ENCODE measurements at places on chromosomes 6 and 20. TPM values are rescaled to one million over a fixed set of nuclear protein-coding genes. Genes with fewer than 3 reads are reported as not detected.

GRCh38 chr6:41756354-41756753 is 9.2 kb upstream of the PGC start:
- H3K27ac ChIP-seq = no peak overlapping the region
- no peak overlapping the region for H3K4me3 ChIP-seq
- no peaks in the 10 kb centered on the region for H3K36me3 ChIP-seq
- no peaks in the 10 kb centered on the region for H3K27me3 ChIP-seq
- H3K4me1 ChIP-seq = no peaks in the 10 kb centered on the region

DNA sequence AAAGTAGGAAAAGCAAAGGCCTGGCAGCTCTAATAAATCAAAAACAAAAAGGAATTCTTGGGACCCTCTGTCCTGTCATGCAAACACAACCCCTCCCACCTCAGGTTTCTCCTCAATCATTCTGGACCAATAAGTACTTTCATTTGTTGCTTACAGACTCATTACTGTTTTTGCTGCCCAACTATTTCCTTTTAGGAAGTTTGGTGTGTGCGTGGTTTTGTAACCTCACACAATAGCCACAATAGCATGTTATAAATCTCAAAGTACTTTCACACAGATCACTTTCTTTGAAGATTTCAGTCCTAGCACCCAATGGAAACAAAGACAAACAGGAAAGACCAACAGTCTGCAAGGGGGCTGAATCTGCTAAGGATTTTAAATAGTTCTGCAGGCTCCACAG is 4.5 kb downstream of the MRPL14 start:
- no peak overlapping the region for H3K4me3 ChIP-seq
- no peak for DNase-seq
- peak overlapping the region; percentile 15 for H3K27ac ChIP-seq
- H3K4me1 ChIP-seq = peaks cover 75% of the 10 kb centered on the region

GRCh38 chr6:150420428-150420827 is 51.6 kb downstream of the IYD start:
- no peaks in the 10 kb centered on the region for H3K27me3 ChIP-seq
- no peaks in the 10 kb centered on the region for H3K36me3 ChIP-seq
- no peak overlapping the region for H3K4me3 ChIP-seq
- DNase-seq = no peak

DNA sequence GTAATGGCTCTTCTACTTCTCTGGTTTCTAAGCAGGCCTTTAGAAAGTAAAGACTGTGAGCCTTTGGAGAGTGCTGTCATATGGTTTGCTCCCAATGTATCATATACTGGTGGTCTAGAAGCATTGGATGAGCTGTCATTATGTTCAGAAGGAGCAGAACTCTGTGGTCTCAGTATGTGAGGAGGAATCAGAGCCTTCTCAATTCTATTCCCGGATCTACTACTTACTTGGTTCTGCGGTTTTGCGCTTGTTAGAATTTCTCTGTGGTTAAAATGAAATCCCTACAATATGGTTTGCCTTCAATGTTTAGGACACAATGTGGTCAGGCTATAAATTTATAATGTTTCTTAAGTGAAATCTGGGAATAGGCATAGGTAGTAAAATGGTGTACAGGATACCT is 64.6 kb downstream of the RWDD2A start:
- no peak overlapping the region for H3K4me3 ChIP-seq
- H3K36me3 ChIP-seq = no peaks in the 10 kb centered on the region
- no peaks in the 10 kb centered on the region for H3K4me1 ChIP-seq
- H3K27ac ChIP-seq = no peak overlapping the region
- H3K27me3 ChIP-seq = no peaks in the 10 kb centered on the region

DNA sequence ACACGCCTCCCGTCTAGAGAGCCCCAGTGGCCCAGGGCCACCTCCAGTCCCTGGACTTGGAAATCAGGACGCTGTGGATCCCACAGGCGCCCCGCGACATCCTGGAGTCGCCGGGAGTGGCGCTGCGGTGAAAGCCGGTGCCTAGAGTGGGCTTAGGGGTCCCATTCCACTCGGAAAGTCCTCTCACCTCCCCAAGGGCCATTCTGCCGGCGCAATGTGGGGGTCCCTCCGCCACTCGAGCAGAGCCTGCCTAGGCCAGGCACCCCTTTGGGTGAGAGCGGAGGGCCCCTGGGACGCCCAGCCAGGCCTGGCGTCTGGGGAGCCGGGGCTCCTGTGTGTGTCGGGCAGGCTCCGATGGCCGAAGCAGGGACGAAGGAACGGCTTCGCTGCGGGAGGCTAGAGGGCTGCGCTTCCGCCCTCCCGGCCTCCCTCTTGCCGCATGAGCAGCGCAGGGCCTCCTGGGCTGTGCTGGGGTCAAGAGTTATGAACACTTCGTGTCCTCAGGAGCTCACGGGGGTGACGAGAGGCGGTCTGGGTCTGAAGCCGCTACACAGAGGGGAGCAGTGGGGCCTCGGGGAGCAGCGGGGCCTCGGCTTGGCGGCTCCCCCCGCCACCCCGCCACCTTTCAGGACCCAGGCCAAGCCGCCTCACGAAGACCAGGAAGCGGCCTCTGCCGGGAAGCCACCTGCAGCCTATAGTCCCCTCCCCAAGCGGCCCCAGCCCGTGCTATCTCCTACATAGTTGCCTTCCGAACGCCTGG is 13.6 kb downstream of the POU3F2 start:
- H3K36me3 ChIP-seq = no peaks in the 10 kb centered on the region
- H3K27ac ChIP-seq = no peak overlapping the region
- peaks cover 15% of the 10 kb centered on the region for H3K4me1 ChIP-seq
- peak overlapping the region; percentile 51 for H3K4me3 ChIP-seq
- DNase-seq = peak; percentile 79

GRCh38 chr6:11230158-11231107 is 2.0 kb downstream of the NEDD9 start:
- peak overlapping the region; percentile 55 for H3K4me3 ChIP-seq
- H3K36me3 ChIP-seq = peaks cover 7% of the 10 kb centered on the region
- no peak for DNase-seq
- no peaks in the 10 kb centered on the region for H3K27me3 ChIP-seq
- peaks cover 96% of the 10 kb centered on the region for H3K4me1 ChIP-seq

- peaks cover 24% of the 10 kb centered on the region for H3K4me1 ChIP-seq
- peak; percentile 83 for DNase-seq
- no peak overlapping the region for H3K4me3 ChIP-seq
- no peaks in the 10 kb centered on the region for H3K36me3 ChIP-seq
- peaks cover 20% of the 10 kb centered on the region for H3K27me3 ChIP-seq
- H3K27ac ChIP-seq = no peak overlapping the region
Measured at GRCh38 chr20:62704341-62704948, 4.2 kb upstream of the NTSR1 start.

DNA sequence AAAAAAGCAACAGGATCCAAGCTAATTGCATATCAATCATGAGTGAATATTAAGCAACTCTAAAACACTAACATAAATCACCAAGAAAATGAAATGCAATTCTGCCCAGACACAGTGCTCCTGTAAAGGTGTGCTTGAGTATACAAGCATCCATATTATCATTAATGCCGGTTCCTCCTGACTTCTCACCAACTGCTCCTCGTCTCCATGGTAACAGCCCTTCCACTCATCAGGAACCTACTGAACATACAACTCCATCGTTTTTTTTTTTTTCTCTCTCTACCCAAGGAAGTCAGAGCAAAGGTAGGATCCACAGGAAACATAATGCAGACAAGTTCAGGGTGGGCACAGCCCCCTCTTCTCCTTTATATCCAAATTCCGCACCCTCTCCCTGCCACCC is 12.4 kb downstream of the GABBR1 start:
- H3K4me1 ChIP-seq = peaks cover 22% of the 10 kb centered on the region
- H3K36me3 ChIP-seq = peaks cover 78% of the 10 kb centered on the region
- DNase-seq = no peak

DNA sequence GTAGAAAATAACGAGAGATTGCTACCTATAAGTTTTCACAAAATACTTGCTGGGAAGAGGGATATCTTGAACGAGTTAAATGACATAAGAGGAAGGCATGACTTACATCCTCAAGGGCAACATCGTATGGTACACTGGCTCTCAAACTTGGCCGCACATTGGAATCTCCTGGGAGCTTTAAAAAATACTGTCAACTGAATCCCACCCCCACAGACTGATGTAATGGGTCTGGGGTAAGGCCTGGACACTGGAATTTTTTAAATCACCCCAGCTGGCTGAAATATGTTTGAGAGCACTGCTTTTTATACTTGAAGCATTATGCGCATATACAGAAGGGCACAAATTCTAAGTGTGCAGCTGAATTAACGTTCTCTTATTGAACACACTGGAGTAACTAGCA is 8.0 kb upstream of the TSHZ2 start:
- H3K27ac ChIP-seq = no peak overlapping the region
- H3K27me3 ChIP-seq = no peaks in the 10 kb centered on the region
- H3K36me3 ChIP-seq = no peaks in the 10 kb centered on the region
- no peak for DNase-seq

- peaks cover 55% of the 10 kb centered on the region for H3K4me1 ChIP-seq
- no peak overlapping the region for H3K27ac ChIP-seq
- no peaks in the 10 kb centered on the region for H3K36me3 ChIP-seq
- H3K27me3 ChIP-seq = no peaks in the 10 kb centered on the region
- H3K4me3 ChIP-seq = no peak overlapping the region
Measured at GRCh38 chr6:139364302-139364981, 10.0 kb downstream of the CITED2 start.

- H3K27me3 ChIP-seq = no peaks in the 10 kb centered on the region
- no peaks in the 10 kb centered on the region for H3K4me1 ChIP-seq
- DNase-seq = no peak
- H3K27ac ChIP-seq = no peak overlapping the region
- H3K36me3 ChIP-seq = no peaks in the 10 kb centered on the region
Measured at GRCh38 chr6:104559435-104560202, 300.1 kb downstream of the HACE1 start.

GRCh38 chr20:25686081-25687067 is 10.3 kb downstream of the ZNF337 start:
- H3K27me3 ChIP-seq = no peaks in the 10 kb centered on the region
- no peak overlapping the region for H3K27ac ChIP-seq
- H3K4me3 ChIP-seq = no peak overlapping the region
- peak; percentile 64 for DNase-seq
- peaks cover 15% of the 10 kb centered on the region for H3K36me3 ChIP-seq

DNA sequence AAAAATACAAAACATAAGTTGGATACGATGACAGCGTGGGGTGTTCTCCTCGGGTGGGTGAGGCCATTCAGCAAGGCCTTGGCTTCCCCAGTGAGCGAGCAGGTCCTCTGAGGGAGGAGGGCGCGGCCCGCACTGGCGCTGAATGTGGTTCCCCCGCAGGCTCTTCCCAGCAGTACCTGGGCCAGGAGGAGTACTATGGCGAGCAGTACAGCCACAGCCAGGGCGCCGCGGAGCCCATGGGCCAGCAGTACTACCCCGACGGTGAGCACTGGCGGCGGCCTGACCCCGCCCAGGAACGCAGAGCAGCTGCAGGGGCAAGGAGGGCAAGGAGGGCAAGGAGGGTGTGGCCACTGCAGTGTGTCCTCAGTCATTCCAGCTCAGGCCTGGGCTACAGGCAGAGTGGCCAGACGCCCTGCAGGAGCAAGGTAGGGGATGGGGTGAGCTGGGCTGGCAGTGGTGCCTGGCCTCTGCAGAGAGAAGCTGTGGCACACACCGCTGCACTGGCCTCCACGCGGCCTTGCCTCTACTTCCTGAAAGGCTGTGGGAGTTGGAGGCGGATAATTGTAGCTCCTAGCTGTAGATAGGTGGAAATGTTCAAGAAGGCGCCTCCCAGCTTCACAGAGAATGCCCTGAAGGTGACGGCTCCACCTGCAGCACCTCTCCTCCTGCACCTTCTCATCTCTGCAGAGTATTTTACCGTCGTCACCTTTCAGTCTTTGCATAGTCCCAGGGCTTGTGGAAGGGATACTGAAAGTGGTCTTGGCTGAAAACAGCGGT is 18.7 kb upstream of the MTG2 start:
- no peak overlapping the region for H3K4me3 ChIP-seq
- no peak overlapping the region for H3K27ac ChIP-seq
- no peaks in the 10 kb centered on the region for H3K4me1 ChIP-seq
- peak; percentile 50 for DNase-seq

DNA sequence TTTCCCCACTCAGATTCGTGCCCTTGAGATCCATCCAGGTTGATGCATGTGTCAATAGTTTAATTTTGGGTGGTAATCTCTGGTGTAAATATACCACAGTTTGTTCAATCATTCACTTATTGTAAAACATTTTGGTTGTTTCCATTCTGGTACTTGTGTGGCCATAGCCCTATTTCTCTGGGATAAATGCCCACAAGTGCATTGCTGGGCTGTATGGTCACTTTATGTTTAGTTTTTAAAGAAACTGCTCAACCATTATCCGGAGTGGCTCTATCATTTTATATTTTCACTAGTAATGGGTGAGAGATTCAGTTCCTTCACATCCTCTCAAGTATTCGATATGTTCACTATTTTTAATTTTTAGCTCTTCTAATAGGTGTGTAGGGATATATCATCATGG is 60.7 kb upstream of the RNF24 start:
- no peaks in the 10 kb centered on the region for H3K36me3 ChIP-seq
- DNase-seq = no peak
- H3K4me3 ChIP-seq = no peak overlapping the region
- no peak overlapping the region for H3K27ac ChIP-seq

DNA sequence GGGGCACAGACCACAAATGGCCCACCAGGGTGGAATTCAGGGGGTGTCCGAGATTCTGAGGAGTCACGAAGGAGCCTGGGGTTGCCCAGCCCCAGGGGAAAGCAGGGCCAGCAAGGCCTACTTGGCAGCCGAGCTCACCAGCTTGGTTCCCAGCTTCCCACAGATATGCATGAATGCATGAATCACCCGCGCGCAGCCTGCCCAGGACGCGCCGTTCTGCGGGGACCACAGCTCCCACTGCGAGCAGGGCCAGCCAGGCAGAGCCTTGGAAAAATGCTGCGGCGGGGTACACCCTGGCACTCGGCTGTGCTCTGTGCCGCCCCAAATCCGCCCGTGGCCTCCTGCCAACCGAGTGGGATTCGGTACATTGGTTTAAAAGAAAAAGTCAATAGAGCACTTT is 211.0 kb downstream of the NFATC2 start:
- no peaks in the 10 kb centered on the region for H3K4me1 ChIP-seq
- no peak overlapping the region for H3K4me3 ChIP-seq
- no peaks in the 10 kb centered on the region for H3K36me3 ChIP-seq
- H3K27me3 ChIP-seq = no peaks in the 10 kb centered on the region
- no peak overlapping the region for H3K27ac ChIP-seq

ADGRF4 gene
- total RNA-seq = not detected

BRPF3 gene
- 41.6 TPM for total RNA-seq

RFX6 gene
- total RNA-seq = not detected

TSBP1 gene
- total RNA-seq = not detected

TGM3 gene
- 0.57 TPM for total RNA-seq

MAS1 gene
- total RNA-seq = not detected

RIPPLY2 gene
- total RNA-seq = not detected

SCUBE3 gene
- 0.23 TPM for total RNA-seq

VPS52 gene
- total RNA-seq = 81.4 TPM

ZNF311 gene
- total RNA-seq = 1.4 TPM

SLC25A27 gene
- 9.2 TPM for total RNA-seq
